ENCODE measurements at places on chromosomes 3 and 15. TPM values are rescaled to one million over a fixed set of nuclear protein-coding genes. Genes with fewer than 3 reads are reported as not detected.

- no peak for DNase-seq
These were observed 13.1 kb upstream of the DUT start for GRCh38 chr15:48318131-48318530.

DNA sequence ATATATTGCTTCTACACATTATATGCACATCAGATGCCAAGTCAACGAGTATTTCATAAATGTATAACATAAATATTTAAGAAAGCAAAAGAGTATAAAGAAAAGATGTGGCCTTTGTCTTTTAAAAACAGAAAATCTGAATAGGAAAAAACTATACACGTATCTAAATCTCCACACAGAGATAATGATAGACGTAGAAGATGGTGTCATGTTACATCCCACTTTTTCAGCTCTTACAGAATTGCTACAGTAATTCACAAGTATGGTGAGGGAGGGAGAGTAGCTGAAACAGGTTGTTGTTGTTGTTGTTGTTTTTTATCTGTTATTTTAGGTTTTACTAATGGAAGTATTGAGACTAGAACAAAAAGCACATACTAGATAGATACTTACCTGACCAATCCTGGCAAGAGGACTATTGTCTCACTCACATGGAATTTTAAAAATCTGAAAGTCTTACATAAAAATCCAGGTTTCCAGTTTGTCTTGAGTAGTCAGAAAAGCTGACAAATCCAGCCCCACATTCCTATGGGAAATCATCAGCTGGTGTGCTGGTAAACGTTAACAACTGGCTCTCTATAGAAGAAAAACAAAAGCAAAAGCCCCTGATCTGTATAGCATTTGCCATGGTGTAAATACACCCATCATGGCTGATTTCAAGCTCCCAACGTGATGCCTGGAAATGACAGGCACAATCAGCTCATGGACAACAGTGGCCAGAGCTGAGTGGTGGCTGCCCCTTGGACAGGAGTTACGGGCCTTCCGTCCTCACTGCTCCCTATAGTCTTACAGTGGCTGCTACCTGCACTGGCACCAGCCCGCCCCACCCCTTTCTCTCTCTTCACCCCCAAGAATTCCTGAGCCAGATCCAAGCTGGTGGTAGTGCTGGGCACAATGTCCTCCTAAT is 47.4 kb upstream of the VGLL4 start:
- DNase-seq: no peak

- DNase-seq: no peak
These were observed 86.3 kb downstream of the P3H2 start for GRCh38 chr3:190034446-190034845.

DNA sequence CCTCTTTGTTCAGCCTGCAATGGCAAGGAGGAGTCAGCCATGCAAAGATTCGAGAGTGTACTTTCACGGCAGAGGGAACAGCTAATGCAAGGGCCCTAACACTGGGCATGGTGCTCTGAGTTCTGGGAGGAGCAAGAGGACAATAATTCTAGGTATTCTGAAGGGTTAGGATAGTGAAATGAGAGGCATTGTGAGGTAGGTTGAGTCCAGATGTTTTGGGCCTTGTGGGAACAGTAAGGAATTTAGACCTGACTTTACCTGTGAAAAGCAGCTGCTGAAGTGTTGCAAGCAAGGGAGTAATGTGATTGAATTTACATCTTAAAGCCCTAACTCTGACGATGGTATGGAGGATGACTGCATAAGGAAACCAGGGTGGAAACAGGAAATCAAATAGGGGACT is 211.6 kb downstream of the CNTN3 start:
- DNase-seq: no peak

DNA sequence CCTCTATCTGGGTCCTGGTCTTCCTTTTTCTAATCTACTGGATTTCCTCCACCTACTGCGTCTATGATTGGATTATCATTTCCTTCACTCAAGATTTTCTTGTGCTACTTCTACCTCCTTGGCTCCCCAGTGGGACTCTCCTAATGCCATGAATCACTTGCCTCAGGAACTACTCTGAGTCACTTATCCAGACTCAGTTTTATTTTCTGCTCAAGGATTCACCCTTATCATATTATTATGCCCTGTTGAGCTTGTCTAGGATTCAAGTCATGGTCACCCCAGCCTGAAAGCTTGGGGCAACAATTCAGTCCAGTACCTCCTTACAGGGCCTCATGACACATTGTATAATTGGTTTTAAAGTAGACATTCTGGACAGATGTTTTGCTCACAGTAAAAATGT is 968.1 kb downstream of the ROBO1 start:
- no peak for DNase-seq

DNA sequence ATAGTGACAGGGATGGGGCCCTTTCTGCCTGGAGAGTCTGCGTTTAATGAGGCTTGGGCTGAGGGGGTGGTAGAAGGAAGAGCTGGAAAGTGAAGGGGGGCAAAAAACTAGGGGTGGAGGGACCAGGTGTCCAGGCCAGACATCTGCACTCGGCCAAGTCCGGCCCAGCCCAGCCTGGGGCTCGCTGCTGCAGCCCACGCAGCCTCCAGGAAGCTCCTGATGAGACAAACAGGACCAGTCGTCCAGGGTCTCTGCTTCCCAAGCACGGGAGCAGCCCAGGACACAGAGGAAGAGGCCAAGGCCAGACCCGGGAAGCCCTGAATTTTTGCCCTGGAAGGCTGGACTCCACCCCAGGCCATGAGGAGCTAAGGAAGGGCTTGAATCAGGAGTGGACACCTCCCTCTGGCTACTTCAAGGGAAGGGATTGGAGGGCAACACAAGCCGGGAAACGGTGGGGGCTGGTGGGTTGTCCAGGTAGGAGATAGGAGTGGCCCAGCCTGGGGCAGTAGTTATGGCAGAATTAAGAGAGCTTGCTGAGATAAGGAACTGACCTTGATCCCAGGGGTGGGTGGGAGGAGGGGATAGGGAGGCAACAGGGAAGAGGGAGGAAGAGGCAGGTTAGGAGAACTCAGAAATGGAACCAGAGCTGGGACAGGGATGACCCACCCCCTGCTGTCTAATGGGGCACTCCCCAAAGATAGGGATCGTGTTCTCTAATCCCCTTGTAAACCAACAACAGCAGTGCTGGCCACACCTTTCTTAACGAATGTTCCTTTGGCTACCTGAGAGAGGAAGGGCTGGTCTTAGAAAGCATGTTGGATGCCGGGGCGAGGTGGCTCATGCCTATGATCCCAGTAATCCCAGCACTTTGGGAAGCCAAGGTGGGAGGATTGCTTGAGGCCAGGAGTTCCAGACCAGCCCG is 89.5 kb downstream of the ANP32A start:
- no peak for DNase-seq

The ISL2 gene
- polyA plus RNA-seq: 0.19 TPM

The FRMD5 gene
- 1.8 TPM for polyA plus RNA-seq

The CLN6 gene
- 40.1 TPM for polyA plus RNA-seq

Measured in right lung (tissue), 10 donors.